Large intestine (tissue), 12 donors: ENCODE measurements at places on chromosomes 1 and 21. TPM values are rescaled to one million over a fixed set of nuclear protein-coding genes. Genes with fewer than 3 reads are reported as not detected.

DNA sequence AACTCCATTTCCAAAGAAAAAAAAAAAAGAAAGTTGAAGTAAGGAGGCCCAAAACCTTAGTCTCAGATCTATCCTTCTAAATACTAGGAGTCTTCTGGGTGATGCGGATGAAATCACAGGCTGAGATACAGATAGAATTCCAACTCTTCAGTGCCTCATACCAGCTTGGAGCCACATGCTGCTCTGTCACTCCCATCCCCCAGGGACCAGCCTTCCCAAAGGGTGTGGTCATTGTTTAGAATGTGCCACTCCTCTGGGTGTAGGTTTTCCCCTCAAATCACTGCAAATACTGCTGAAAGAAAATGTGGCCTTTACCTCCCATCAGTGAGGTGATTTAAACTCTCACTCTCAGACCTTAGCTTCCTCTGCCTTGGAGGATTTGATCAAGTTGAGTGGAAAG lies 112.9 kb downstream of the CDC7 start:
- no peak for DNase-seq
- H3K27ac ChIP-seq: no peak overlapping the region
- no peaks in the 10 kb centered on the region for H3K27me3 ChIP-seq

DNA sequence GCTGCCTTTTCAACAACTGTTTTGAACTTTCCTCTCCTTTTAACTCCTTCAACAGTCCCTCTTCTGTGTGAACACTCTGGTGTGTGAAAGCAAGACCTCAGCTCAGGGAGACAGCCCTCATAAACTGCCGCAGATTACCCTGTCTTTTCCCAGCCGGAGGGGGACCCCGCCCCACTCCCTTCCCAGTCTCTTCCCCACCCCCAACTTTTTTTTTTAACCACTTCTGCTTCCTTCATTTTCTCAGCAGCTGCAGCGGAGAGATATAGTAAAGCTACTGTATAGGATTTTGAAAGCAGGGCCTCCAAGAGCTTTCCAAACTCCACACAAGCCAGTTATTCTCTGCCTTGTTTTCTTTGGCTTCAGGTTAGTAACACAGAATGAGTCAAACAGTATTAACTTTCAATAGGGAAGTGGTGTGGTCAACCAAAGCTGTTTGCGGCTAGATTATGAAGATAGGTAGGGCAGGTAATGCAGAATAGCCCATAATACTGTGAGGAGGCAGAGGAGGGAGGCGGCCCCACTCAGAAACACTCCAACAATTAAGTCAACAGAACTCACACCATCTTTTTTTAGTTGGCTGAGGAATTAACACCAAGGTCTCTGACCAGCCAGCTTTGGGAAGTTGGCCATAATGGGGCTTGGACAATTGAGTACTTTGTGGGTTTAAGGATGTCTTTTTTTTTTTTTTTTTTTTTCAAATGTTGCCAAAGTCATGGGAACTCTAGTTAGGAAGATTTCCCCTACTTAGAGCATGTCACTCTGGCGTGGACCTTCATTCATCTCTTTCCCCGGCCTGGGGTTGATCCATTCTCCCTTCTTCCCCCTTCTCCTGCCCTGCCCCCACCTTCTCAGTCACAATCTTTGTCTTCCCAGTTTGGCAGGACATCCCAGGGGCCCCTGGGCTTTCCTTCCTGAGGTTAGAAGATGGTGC lies 177.0 kb downstream of the CLIC6 start:
- H3K27ac ChIP-seq: peak overlapping the region; percentile 67
- peaks cover 24% of the 10 kb centered on the region for H3K4me1 ChIP-seq
- no peak for DNase-seq

- DNase-seq: no peak
- H3K4me1 ChIP-seq: no peaks in the 10 kb centered on the region
- no peak overlapping the region for H3K27ac ChIP-seq
- H3K36me3 ChIP-seq: no peaks in the 10 kb centered on the region
- H3K27me3 ChIP-seq: no peaks in the 10 kb centered on the region
Observed at GRCh38 chr1:210654176-210654981, 325.7 kb downstream of the HHAT start.

Gene C1orf210
- polyA plus RNA-seq: 46.2 TPM

- H3K36me3 ChIP-seq: no peaks in the 10 kb centered on the region
- no peak overlapping the region for H3K4me3 ChIP-seq
Observed at GRCh38 chr1:22208268-22208972, 65.5 kb upstream of the WNT4 start.

Gene BRINP3
- 34.4 TPM for polyA plus RNA-seq

DNA sequence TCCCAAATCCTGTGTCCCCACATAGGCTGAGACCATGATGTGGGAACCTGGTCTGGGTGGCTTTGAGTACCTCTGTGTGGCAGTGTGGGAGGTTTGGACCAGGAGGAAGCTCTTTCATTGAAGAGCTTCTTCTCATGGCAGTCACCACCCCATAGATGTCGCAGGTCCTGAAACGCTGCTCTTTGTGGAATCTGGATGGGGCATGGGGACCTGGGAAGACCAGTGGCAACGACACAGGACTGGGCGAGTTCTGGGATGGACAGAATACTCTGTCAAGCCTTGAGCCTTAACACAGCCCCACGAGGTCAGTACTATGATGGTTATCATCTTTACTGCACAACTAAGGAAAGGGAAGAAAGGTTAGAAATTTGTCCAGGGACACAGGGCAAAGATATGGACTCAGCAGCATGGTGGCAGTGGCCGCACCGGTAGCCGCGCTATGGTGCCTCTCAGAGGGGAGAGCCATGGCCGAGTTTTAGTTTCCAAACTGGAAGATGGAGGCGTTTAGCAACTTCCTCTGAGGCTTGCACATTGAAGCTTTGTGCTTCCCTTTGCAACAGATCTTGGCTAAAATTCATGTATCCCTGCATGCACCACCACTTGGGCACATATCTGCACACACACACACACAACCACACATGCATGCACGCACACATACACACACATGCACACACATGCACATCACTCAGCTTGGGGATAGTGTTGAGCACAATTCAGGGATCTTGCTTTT lies 117.7 kb upstream of the C1orf174 start:
- H3K36me3 ChIP-seq: no peaks in the 10 kb centered on the region
- no peak overlapping the region for H3K4me3 ChIP-seq
- H3K27ac ChIP-seq: no peak overlapping the region
- no peaks in the 10 kb centered on the region for H3K27me3 ChIP-seq

DNA sequence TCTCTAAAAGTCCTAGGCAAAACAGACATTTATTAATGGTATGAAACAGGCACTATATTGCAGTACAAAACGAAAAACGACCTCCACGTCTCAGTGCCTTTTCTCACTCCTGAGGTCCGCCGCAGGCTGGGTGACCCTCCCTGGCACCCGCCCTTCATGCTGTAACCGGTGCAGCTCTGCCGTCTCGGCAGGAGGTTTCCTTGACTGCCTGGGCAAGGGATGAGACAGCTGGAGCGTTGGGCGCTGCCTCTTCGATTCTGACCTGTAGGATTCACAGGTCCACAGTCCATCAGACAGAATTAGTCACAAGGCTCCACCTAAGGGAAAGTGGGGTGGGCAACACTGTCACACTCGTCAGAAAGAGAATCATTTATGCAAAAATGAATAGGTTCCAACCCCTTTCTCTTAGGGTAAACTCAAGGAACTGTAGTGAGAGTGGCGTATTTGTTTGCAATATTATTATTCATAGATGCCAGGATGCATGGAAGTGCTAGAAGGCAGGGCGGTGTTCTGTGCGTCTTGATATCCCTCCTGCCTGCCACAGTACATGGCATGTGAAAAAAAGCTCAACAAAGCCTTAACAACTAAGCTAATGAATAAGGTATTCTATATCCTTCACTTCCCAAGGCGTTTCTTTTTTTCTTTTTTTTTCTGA lies 23.5 kb upstream of the ZBTB18 start:
- no peaks in the 10 kb centered on the region for H3K36me3 ChIP-seq
- no peaks in the 10 kb centered on the region for H3K4me1 ChIP-seq
- no peak overlapping the region for H3K27ac ChIP-seq
- no peak for DNase-seq

DNA sequence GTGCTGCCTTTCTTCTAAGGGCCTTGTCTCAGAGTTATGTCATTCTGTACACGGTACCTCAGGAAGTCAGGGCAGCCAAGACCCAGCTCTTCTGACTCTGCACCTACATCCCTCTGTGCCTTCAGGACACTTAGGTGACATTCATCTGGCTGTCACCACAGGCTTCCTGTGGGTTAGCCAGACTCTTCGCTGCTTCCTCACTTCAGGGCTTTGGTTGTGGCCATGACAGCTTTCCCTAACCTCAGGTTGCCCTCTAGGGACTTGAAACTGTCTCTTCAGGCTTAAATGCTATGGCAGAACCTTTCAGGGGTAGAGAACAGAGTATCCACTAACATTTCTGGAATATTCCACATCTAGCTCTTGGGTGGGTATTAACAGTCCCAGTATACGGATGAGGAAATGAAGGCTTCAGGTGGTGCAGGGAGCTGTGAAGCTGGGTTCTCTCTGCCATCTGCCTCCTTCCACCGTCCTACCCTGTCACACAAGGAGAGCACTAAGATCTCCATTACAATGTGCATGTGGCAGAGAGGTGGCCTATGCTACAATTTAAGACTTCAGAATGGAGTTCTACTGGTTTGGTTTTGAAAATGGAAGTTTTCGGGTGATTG lies 9.9 kb downstream of the TSSK3 start:
- H3K36me3 ChIP-seq: peaks cover 84% of the 10 kb centered on the region
- no peaks in the 10 kb centered on the region for H3K27me3 ChIP-seq
- H3K4me1 ChIP-seq: no peaks in the 10 kb centered on the region
- H3K4me3 ChIP-seq: no peak overlapping the region
- DNase-seq: no peak

Gene OR2G6
- polyA plus RNA-seq: not detected

Gene TMPRSS3
- polyA plus RNA-seq: 5.6 TPM

- DNase-seq: no peak
- no peak overlapping the region for H3K27ac ChIP-seq
- no peaks in the 10 kb centered on the region for H3K36me3 ChIP-seq
- H3K4me3 ChIP-seq: no peak overlapping the region
- peaks cover 56% of the 10 kb centered on the region for H3K27me3 ChIP-seq
Observed at GRCh38 chr1:170674239-170674638, 10.3 kb downstream of the PRRX1 start.

Gene CHIA
- polyA plus RNA-seq: not detected

GRCh38 chr1:205600085-205600484 lies 31.7 kb downstream of the ELK4 start:
- peak overlapping the region; percentile 57 for H3K27ac ChIP-seq
- peaks cover 4% of the 10 kb centered on the region for H3K4me1 ChIP-seq
- H3K36me3 ChIP-seq: peaks cover 19% of the 10 kb centered on the region
- DNase-seq: no peak
- no peak overlapping the region for H3K4me3 ChIP-seq

GRCh38 chr1:64759968-64760367 lies 15.1 kb downstream of the RAVER2 start:
- no peaks in the 10 kb centered on the region for H3K27me3 ChIP-seq
- H3K27ac ChIP-seq: no peak overlapping the region
- DNase-seq: peak; percentile 50

DNA sequence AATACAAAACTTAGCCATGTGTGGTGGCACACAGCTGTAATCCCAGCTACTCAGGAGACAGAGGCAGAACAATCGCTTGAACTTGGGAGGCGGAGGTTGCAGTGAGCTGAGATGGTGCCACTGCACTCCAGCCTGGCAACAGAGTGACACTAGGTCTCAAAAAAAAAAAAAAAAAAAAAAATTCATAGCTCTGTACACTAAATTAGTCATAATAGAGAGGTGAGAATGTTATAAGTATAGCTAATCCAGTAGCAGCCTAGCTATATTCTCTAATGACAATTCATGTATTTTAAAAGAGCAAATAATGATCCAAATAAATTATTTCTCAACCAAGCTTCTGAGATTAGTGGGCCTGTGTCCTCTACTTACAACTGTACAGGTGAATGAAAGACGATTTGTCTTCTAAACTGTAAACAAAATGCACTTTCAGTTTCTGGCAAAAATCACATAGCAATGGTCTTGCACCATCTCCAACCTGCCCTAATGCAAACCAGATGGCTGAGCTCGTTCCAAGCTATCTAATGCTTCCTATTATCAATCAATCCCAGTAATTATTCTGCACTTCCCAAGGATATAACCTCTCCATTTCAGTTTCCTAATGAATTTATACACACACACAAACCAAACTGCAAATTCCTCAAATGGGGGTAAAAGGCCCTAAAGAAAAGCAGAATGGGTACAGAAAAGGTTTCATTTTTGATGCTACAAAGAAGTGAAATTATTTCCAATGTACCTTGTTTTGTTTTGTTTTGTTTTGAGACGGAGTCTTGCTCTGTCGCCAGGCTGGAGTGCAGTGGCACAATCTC lies 56.5 kb downstream of the GATAD2B start:
- no peak overlapping the region for H3K4me3 ChIP-seq
- DNase-seq: peak; percentile 20

Gene C1QTNF12
- 50.5 TPM for polyA plus RNA-seq

DNA sequence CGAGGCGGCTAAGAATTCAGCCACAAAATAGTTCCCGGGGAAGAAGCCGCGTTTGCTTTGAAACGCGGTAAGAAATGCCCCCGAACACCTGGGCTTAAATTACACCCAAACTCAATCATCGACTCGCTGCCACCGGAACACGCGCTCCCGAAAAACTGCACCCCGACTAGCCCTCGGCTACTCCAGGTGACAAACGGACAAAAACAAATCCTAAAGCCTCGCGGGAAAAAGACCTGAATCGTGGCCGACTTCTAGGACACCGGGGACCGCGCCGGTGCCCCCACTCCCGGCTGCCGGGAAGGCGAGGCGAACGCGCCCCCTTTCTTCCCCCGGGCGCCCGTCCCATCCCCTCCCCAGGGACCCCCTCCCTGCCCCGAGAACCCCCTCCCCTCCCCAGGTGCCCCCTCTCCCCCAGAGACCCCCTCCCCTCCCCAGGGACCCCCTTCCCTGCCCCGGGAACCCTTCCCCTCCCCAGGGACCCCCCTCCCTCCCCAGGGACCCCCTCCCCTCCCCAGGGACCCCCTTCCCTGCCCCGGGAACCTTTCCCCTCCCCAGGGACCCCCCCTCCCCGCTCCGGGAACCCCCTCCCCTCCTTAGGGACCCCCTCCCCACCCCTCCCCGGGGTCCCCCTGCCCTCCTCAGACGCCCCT lies 628 bp downstream of the C1orf159 start:
- no peaks in the 10 kb centered on the region for H3K36me3 ChIP-seq
- H3K4me3 ChIP-seq: peak overlapping the region; percentile 49
- H3K27ac ChIP-seq: no peak overlapping the region
- H3K4me1 ChIP-seq: no peaks in the 10 kb centered on the region
- no peak for DNase-seq
- peaks cover 14% of the 10 kb centered on the region for H3K27me3 ChIP-seq

Gene AMIGO1
- polyA plus RNA-seq: 2.0 TPM

Gene PRKCZ
- polyA plus RNA-seq: 68.6 TPM

- H3K4me3 ChIP-seq: peak within 1 kb of the TSS; percentile 6
- no peaks in the 10 kb centered on the region for H3K36me3 ChIP-seq
- no peak for DNase-seq
- no peaks in the 10 kb centered on the region for H3K27me3 ChIP-seq
Observed at GRCh38 chr21:35048706-35049617, at the start of gene RUNX1. RUNX1 (minus strand) TSS chr21:35049302.
